Cardiac muscle cell (in vitro differentiated cells and primary cell): ENCODE measurements at places on chromosomes 6 and 20.

DNA sequence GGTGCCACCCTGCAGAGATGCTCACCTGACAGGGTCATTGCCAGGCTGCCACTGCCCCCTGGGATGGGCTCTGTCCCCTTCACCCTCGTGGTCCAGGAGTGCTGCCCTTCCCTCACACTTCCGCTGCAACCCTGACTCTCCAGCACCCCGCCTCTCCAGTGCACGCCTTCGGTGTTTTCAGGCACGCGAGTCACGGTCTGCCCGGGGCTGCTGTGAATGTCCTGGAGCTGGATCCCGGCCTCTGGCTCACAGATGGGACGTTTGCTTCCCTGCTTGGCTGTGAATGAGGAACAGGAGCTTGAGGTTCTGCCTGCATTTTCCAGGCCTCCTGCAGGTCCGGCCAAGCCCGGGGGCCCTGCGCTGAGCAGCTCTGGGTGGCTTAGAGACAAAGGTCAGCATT, 343.4 kb downstream of the SMOC2 start:
- no peak for DNase-seq

DNA sequence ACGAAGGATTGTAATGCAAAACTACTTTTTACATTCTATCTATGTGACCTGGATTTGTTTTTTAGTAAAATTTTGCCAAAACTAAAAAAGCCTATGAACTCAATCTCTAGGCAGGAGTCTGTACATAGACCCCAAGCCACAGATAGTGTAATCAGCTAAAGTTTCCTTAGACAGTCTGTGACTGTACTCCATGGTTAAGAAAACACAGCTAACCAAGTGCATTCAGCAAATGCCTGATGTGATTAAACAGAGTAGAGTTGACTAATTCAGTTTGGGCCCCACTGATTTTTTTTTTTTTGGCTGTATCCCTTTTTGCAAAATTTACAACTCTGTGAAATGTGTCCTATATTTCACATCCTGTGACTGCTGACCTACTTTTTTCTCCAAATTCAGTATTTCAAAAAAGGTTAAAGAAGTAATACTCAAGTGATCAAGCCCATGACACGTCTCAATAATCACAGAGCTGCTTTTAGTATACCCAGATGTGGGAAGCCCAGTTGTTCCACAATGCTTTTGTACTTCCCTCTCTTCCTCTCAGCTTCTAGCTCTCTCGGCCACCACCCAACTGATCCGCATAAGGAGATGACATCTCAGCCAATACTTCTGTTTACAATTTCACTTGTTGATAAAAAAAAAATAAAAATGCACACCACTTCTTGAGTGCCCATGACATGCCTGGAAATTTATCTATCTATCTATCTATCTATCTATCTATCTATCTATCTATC, 108.8 kb upstream of the TBX18 start:
- DNase-seq, result no peak

DNA sequence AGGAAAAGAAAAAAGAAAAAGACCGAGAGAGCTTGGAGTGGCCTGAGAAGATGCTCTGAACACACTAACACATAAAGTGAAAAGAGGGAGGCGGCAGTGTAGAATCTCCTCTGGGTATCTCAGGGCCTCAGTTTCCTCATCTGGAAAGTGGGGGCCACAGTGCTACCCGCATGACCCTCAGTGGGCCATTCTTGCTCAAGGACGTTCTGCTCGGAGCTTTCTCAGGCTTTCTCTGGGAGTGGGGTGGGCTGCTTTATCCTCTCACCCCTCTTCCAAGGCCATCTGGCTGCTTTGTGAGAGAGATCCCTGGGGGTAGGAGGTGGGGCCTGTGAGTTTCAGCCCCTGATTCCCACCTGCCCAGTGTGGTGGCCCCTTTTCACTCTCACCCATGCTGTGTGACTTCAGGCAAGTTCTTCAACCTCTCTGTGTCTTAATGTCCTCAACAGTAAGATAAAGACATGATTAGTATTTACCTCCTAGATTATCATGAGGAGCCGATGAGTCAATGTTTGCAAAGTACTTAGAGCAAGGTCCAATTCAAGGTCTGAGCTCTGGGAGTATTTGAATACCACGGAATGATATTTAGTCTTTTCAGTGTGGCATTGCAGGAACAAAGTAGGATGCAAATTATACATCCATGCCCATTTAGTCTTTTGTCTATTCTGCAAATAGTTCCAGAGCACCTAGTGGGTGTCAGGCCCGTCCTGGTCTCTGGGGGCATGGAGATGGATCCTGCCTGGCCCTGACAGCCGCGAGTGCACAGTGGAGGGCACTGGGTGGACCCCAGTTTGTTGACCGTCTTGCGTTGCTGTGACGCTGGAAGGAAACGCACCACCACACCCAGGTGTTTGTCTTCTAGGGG, 34.3 kb downstream of the SRC start:
- DNase-seq, result no peak

DNA sequence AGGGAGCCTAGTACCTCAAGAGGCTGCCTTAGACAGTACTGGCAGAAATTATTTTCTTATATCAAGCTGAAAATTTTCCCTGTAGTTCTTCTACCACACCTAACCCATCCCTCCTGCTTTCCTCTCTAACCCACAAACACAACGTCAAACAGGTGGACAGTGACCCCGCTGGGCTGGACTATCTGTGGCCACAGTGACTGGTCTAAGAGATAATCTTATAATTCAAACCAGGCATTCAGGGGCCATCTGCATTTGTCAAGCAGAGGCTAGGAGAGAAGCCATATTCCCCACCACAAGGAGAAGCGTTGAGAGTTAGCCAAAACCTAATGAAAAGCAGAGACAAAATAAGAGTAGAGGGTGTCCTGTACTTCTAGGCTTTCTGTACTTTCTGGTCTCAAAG, 8.2 kb downstream of the HDDC2 start:
- no peak for DNase-seq

DNA sequence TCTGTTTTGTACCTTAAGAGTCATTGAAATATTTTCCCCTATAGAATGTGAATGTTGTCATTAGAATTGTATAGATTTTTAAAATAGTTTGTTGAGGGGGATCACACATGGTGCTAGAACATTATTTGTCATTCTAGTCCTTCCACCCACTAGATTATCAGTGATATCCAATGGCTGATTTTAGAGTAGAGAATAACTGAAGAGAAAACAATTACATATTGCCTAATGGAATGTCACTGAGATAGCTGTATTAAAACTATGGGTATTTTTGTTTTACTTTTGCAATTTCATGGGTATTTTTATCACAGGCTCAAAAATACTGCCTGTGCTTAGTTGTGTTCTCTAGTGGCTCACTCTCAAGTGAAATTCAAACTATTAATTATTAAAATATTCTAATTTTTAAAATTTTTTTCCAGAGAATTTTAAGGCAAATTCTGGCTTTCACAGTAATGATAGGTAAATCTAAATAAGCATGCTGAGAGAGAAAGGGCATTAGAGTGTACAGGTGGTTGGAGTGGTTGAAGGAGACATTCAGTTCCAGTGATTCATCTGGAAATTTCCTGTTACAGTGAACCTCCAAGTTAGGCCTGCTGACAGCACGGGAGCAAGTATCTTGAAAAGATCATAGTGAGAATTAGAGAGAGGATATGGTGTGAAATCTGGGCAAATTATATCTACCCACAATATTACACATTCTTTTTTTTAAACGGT, 399.6 kb downstream of the NKAIN2 start:
- peak; percentile 32 for DNase-seq

DNA sequence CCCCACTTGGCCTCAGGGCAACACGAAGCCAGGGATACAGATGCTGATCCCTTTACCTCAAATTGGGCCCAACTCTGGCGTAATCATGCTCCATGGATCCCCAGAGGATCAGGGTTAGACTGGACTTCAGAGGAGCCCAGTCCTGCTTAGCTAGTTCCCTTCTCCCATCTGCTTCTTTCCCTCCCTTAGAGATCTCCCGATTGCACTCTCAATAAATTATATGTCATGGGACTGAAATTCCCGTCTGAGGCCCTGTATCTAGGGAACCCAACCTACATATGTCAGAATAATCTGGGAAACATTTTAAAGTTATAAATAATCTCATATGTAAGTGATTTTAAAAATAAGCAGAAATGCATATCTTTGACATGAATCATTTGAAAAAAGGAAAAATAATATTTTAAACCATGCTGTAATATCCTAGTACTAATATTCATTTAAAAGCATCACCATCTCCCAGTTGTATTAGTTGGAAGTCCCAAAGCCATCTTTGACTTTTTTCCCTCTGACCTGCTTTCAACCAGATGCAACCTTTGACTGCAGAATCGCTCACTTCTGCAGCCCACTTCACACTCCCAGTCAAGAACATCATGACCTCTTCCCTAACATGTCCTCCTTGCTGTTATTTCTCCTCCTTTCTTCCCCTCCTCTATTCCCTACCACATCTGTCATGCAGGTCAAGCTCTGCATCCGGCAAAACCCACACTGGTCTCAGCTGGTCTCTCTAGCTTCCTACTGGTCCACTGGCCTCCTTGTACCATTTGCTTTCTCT, 393.6 kb downstream of the BTBD3 start:
- no peak for DNase-seq

- no peak for DNase-seq
These were observed 36.6 kb downstream of the HBS1L start for GRCh38 chr6:135018052-135018451.

- DNase-seq, result no peak
These were observed 62.7 kb downstream of the DLGAP4 start for GRCh38 chr20:36368869-36369268.

GRCh38 chr6:148395583-148396101, 53.0 kb downstream of the SASH1 start:
- no peak for DNase-seq

GRCh38 chr6:52133324-52133723, 45.9 kb upstream of the PKHD1 start:
- DNase-seq, result no peak

- DNase-seq, result peak; percentile 65
These were observed 9.9 kb upstream of the PSMF1 start for GRCh38 chr20:1108437-1108920.

DNA sequence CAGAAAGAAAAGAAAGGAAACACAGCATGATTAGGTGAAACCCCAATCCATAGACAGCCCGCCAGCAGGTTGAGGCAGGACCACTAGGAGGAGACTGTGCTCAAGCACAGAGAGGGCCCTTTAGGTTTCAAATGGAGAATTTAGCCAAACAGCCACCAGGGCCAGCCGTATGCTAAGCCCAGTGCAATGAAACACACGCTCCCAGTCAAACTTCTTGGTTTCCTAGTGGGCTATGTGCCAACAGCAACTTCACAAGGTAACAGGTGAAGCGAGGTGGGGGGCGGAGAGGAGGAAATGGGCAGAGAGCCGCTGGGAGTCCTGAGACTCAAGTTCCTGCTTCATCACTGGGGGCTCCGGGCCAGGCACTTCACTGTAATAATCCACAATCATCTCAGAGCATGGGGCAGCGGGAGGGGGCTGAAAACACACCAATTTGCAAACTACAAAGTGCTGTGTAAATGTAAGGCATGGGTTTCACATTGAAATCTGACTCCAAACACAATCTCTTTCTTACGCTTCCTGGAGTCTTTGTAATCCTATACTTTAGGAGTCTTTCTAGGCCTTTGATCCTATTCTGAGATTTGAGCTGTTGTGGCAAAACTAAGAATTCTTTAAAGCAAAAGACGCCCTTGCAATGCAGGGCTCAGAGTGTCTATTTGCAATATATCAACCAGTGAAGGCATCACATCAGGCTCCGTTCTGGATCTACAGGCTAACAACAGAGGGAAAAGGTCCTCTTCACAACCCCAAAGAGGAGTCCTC, 117.3 kb downstream of the OPRM1 start:
- DNase-seq, result peak; percentile 42

DNA sequence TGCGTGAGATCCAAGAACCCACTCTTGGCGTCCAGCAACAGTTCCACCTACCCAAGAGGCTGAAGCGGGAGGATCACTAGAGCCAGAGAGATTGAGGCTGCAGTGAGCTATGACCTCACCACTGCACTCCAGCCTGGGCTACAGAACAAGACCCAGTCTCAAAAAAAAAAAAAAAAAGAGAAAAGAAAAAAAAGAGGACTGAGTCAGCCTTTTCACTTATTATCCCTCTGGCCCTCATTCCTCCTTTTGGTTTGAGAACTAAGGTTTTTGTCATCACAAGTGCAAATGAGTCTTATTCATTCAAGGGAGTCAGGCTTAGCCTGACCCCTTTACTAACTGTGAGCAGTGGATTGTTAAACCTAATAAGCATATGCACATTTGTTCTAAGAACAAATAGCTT, 37.9 kb upstream of the JARID2 start:
- DNase-seq, result peak; percentile 8

- no peak for DNase-seq
These were observed 44.9 kb downstream of the GINS1 start for GRCh38 chr20:25452333-25452732.

DNA sequence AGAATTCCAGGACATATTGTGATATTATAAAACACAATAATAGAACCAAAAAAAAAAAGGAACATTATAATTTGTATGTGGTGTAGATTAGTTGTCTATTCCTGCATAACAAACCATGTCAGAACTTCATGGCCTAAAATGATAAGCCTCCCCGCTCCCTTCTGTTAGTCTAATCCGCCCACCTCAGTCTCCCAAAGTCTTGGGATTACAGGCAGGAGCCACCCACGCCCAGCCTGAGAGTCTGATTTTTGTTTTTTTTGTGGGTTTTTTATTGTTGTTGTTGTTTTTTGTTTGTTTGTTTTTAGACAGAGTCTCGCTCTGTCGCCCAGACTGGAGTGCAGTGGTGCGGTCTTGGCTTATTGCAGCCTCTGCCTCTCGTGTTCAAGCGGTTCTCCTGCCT, 61.1 kb upstream of the C20orf144 start:
- DNase-seq, result no peak

DNA sequence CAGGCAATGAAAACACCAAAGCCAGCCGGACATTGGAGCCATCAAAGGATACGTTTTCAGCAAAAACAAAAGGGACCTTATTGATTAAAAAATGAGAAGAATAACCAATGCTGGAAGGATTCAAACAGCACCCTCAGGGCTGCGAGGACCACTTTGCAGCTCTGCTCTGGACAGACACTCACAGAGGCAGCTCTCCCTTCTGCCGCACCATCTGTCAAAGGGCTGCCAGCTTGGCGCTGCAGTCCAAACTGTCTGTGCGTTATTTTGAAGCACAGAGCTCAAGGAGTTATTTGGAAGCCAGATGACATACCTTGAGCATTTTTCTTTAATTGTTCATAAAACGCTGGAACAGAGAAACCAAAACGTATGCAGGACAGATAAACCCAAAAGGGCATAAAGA, 85.2 kb downstream of the KIF16B start:
- DNase-seq, result no peak

GRCh38 chr6:118933855-118934460, 1.0 kb downstream of the MCM9 start:
- no peak for DNase-seq

- no peak for DNase-seq
These were observed 35.3 kb downstream of the CPNE5 start for GRCh38 chr6:36803908-36804307.

GRCh38 chr6:154353626-154354025, 3.0 kb downstream of the IPCEF1 start:
- DNase-seq, result no peak
